ENCODE measurements at places on chromosomes 2 and 18.
A peak's percentile ranks its signal among the peaks of the same experiment; 100 is the strongest.

DNA sequence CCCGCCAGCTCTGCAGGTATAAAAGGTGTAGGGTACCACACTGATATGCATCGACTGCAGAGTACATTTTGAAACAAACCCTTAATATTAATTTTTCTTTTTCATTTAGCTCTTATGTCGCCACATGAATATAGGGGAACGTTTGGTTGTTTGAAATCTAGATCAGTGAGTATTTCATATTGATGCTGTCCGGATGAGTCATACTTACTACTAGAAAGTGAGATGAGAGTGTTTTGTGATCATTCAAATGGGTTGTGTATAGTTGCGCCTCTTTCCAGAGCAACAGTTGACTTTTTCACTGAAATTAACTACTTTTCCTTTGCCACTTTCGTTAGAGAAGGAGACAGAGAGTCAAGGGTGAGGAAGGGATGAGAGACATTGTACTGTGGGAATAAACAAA, 24.6 kb downstream of the NPAS2 start:
- DNase-seq, result no peak

DNA sequence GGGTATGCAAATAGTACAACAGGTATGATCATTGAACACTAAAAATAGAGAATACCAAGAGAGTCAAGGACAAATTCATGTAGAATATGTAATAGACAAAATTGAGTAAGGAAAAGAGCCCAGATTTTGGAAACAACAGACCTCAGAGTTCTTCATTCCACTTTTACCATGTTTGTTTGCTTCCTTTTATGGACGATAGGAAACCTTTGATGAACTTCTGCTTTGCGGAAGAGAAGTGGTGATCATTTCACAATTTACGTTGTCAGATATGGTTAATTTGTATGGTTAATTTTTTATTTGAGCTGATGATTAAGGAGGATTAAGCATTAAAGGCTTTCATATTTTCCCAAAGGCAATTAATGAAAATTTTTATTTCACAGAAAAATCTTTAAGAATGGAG, 16.3 kb downstream of the MARCHF7 start:
- DNase-seq, result peak; percentile 50

DNA sequence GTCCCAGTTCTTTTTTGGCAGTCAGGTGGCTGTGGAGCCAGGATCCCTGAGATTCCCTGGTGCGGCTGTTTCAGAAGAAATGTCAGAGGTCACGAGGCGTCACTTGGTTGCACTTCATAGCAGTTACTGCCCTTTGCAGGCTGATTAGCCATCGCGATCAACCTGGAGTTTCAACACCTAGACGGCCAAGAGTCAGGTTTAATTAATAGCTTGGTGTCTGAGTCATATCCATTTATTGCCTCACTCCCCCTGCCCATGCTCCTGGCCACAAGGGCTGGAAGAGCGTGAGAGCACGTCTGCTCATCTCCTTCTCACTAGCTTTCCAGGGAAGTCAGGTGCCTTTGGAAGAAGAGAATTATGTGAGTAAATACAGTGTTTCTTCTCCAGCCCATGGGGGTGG, 552.3 kb downstream of the TSN start:
- no peak for DNase-seq

DNA sequence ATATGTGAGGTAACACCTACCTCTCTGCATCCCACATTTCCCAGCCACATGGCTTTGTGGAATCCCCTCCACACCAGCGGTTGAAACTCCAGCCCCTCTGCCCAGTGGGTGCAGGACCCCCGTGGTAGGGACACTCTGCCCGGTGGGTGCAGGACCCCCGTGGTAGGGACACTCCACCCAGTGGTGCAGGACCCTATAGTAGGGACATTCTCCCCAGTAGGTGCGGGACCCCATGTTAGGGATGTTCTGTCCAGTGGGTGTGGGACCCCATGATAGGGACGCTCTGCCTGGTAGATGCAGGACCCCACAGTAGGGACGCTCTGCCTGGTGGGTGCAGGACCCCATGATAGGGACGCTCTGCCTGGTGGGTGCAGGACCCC, 11.5 kb downstream of the COPS9 start:
- DNase-seq, result no peak

- DNase-seq, result no peak
These were observed 17.0 kb downstream of the FAM228A start for GRCh38 chr2:24191848-24192247.

DNA sequence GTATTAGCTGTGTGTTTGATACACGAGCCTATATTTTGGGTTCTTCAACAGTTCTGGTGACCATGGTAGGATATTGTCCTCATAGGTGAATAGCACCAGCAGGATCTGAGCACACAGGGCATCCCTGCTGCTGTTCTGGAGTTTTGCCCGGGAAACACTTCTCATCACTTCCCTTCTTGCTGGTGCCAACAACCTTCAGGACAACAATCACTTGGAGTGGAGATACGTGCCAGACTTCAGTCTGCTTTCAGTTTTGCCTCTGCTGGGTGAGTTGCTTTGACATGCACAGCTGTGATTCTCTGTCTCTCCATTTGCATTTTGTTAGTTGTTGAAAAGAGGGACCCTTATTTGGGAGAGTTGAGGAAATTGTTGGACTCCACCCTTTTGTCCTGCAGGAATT, 1347.2 kb upstream of the DDX18 start:
- no peak for DNase-seq

GRCh38 chr18:13227910-13228309, 9.3 kb downstream of the LDLRAD4 start:
- no peak for DNase-seq
